ENCODE measurements at places on chromosomes 11 and 22.

- DNase-seq: no peak
These were observed 99.1 kb upstream of the GRAMD1B start for GRCh38 chr11:123330948-123331347.

DNA sequence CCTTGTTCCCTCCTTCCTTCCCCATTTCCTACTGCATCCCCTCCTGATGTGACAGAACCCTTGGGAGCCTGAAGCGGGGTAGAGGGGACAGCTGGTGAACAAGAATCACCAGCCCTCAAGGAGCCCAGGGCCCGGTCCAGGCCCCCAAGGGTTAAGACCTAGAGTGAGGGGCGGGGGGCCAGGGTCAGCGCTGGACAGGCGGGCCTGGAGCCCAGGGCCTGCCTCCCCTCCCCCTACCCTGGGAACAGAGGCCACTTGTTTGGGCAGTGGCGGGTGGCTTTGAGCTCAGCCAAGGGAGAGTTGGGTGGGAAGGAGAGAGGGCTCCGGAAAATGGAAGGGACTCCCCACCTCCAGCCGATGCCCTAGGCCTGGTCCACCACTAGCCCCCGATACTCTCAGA lies 2.1 kb downstream of the ARAP1 start:
- no peak for DNase-seq

DNA sequence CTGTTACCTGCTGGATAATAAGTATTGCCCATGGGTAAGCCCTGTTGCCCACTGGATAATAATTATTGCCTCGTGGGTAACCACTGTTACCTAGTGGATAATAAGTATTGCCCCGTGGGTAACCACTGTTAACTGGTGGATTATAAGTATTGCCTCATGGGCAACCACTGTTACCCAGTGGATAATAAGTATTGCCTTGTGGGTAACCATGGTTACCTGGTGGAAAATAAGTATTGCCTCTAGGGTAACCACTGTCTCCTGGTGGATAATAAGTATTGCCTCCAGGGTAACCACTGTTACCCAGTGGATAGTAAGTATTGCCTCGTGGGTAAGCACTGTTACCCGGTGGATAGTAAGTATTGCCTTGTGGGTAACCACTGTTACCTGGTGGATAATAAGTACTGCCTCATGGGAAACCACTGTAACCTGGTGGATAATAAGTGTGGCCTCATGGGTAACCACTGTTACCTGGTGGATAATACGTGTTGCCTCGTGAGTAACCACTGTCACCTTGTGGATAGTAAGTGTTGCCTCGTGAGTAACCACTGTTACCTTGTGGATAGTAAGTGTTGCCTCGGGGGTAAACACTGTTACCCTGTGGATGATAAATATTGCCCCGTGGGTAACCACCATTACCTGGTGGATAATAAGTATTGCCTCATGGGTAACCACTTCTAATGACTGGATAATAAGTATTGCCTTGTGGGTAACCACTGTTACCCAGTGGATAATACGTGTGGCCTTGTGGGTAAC lies 29.0 kb upstream of the NXPE4 start:
- no peak for DNase-seq

GRCh38 chr11:95148406-95148805 lies 58.8 kb downstream of the ENDOD1 start:
- DNase-seq: no peak

DNA sequence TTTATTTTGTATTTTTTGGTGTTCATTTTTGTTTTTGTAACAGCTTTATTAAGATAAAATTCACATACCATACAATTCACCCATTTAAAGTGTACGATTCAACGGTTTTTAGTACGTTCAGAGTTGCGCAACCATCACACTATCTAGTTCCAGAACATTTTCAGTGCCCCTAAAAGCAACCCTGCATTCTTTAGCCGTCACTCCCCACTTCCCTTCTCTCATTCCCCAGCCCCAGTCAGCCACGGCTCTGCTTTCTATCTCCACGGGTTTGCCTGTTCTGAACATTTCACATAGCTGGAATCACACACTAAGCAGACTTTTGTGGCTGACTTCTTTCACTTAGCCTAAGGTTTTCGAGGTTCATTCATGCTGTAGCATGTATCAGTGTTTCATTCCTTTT lies 9.6 kb upstream of the KCNQ1OT1 start:
- no peak for DNase-seq

DNA sequence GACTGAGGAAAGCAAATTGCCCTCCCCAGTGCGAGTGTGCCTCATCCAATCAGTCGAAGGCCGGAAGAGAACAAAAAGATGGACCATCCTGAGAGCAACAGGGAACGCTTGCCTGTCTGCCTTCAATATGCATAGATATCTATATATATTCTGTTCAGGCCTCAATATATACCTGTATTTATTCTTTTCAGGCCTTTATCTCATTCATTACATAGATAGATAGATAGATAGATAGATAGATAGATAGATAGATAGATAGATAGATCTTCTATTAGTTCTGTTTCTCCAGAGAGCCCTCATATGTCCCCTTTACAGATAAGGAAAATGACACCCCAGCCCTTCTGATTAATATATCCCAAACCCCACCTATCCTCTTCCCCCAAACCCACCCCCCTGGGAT lies 55.1 kb upstream of the LMO2 start:
- no peak for DNase-seq

DNA sequence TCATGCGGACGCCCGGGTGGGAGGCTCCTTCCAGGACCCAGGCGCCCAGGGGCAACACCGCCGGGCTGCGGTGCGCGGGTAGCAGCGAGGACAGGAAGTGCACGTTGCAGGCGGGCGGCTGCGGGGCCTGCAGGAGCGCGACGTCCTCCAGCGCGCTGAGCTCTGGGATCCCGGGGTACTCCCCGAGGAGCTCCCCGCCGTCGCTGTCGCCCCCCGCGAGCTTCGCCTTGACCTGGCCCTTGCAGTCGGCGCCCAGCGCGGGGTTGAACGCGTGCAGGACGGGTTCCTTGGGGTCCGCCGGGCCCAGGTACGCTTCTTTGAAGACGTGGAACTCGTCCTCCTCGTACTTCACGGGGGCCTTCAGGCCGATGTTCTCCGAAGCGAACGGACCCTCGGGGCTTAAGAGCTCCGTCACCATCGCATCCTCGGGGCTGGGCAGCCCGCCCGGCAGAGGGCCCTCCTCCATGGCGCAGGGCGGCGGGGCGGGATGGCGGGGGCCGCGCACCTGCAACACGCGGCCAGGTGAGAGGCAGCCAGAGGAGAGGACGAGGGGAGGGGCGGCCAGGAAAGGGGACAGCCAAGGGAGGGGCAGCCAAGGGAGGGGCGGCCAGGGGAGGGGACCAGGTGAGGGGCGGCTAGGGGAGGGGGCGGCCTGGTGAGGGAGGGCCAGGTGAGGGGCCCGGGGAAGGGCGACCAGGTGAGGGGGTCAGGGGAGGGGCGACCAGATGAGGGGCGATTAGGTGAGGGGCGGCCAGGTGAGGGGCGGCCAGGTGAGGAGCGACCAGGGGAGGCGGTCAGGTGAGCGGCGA lies 921 bp downstream of the TESMIN start:
- DNase-seq: no peak

DNA sequence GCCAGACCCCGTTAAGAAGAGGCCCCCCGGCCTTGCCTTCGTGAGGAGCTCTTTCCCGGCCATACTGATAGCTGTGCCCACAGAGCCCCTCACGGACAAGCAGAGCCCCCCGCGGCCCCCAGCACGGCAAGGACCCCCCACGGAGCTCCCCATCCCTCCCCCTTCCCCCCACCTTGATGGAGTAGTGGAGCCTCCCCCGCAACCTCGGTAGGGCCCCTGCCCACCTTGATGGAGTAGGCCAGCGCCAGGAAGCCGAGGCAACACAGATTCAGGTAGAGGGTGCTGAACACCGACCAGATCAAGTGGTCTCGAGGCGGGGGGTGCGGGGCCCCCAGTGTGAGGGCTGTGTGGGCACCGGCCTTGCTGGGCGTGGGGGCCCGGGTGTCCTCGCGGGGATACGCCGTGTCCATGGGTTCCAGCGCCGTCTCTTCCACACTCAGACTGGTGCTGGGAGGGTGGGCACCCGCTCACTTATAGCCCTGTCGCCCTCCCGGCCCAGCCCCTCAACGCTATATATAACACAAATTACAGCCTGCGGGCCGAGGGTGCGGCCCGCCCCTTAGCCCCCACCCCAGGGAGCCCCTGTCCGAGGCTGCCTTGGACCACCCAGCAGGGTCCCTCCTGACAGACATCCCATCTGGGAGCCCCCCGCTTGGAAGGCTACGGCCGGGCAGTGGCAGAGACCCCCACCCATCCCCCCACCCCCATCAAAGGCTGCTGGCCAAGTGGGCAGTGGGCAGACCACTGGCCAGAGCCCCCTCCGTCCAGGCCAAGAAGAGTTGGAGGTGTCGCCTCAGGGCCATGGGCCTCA lies at the start of gene IFITM5:
IFITM5 (minus strand) TSS at position 446 of the 811 bp plus-strand sequence; CDS start at position 410, 36 bp downstream.
- no peak for DNase-seq

GRCh38 chr11:69470793-69471728 lies 10.4 kb upstream of the LINC01488 start:
- no peak for DNase-seq

DNA sequence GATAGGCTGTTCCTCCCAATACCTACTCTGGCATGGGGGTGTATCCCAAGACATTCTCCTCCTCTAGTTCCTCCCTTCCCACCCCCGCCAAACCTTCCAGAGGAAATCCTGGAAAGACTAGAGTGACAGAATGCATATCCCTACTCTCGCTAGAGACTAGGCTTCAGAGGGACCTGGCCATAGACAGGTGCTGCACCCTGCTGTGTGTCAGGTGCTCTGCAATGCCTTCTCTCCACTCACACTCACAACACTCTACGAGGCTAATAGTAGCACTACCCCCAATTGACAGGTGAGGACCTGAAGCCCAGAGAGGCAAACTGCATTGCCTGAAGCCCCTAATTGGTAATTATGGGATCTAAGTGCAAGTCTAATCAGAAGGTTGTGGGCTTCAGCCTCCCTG lies 46.2 kb upstream of the LMO1 start:
- no peak for DNase-seq

DNA sequence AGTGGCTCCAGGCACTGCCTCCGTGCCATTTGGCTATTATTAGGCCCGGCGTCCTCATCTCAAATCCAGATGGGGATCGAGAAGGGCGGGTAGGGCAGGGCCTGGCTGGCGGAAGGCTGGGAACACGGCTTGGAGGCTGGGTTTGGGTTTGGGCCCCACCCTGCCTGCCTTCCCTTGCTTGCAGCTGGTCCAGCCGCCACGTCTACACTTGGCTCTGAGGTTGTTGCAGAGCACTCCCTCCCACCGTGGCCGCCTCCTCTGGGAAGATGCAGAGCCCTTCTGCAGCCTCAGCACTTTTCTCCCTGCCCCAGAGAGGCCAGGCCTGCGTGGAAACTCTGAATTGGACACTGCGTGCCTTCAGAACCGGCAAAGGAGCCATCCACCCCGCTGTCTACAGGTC lies 5.2 kb upstream of the SMTN start:
- no peak for DNase-seq

- no peak for DNase-seq
These were observed 39.2 kb upstream of the ARHGAP42 start for GRCh38 chr11:100647861-100648260.

Measured in GOT3 (cell line).